Substantia nigra (tissue), 51 donors: ENCODE measurements at places on chromosomes 6 and 20.

DNA sequence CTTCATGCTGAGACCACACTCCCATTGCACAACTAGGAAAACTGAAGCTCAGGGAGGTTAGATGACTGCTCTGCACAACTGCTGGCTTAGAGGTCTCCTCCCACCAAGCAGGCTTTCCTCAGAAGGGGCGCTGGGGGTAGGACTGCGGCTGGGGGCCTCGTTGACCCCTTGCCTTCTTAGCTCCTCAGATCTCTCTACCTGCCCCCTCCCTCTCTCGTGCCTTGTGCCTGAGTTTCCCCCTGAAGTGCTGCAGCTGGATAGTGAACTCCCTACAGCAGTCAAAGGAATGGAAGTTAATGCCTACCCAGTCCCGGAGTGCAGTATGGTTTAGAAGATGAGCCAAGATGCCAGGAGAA is 149.8 kb downstream of the GRM4 start:
- no peak for DNase-seq

- DNase-seq = no peak
Observed at GRCh38 chr6:16799279-16800193, 38.3 kb upstream of the ATXN1 start.

DNA sequence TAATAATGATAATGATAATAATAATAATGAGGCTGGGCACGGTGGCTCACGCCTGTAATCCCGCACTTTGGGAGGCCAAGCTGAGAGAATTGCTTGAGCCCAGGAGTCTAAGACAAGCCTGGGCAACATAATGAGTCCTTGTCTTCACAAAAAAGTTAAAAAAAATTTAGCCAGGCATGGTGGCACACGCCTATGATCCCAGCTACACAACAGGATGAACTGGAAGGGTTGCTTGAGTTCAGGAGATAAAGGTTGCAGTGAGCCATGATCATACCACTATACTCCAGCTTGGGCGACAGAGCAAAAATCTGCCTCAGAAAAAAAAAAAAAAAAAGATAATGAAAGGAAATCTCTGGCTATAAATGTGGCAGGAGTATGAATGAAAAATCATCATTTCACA is 213.4 kb downstream of the HIVEP2 start:
- no peak for DNase-seq

GRCh38 chr6:167647737-167648470 is 178.8 kb upstream of the AFDN start:
- DNase-seq = no peak

DNA sequence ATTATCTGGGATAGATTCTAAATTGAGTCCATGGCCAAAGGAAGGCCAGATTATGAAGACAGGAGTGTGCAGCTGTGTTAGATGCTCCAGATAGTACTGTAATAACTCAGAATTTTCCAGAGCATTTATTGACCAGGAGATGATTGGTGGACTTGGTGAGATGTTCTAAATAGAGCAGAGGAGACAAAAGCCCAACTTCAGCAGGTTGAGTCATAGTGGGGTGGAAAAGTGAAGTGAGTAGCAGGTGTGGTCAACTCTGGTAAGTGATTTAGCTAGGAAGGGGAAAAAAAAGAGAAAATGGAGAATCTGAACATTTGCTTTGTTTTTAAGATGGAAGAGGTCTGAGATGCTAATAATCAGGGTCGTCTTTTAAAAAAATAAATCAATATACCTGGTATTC is 227.4 kb downstream of the TMEM200A start:
- DNase-seq = no peak
